ENCODE measurements at places on chromosomes 11 and 22.

GRCh38 chr22:49052023-49052538 lies 775.6 kb downstream of the BRD1 start:
- DNase-seq, result peak; percentile 28

DNA sequence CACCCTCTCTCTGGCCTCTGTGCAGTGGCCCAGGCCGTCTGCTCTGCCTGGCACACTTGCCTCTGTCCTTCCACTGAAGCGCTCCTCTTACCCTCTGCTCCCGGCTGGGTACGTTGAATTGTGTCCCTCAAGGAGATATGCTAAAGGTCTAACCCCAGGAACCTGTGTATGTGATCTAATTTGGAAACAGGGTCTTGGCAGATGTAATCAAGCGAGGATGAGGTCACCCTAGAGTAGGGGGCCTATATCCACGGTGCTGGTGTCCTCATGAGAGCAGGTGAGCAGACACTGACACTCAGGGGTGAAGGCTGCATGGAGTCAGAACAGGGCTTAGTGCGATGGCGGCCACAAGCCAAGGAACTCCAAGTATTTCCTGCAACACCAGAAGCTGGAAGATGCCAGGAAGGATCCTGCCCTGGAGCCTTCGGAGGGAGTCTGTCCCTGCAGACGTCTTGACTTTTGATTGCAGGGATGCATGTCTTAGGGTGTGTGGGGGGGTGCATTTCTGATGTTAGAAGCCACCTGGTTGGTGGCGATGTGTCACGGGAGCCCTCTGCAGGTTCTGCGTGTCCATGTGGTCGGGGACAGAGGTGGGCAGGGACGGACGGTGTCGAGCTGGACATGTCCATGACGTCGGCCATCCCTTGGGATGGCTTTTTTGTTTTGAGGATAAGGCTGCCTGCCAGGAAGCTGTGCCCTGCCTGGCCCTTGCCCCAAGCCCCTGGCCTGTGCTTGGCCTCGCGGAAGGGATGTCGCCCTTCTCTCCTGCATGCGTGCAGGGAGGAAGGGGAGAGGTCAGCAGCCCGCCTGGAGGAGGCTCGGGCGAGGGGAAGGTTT lies 68.6 kb downstream of the LRP5 start:
- DNase-seq, result no peak

GRCh38 chr22:32796865-32797573 lies 4.5 kb upstream of the TIMP3 start:
- peak; percentile 55 for DNase-seq

DNA sequence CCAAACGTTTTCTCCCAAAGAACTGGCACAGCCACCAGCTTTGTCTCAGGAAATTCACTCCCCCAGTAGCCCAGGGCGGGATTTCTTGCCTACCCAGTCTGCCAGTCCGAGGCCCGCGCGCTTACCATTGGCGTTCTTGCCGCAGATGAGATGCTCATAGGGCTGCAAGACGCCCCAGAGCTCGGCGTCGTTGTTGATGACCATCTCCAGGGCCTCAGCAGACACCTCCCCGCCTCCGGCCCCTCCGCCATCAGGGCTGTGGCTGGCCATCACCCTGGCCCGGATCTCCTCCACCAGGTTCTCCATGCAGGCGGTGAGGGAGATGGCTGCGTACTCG lies 1.3 kb downstream of the ABTB2 start:
- no peak for DNase-seq

- DNase-seq, result no peak
Measured at GRCh38 chr11:113153847-113154246, 160.5 kb upstream of the TTC12 start.

GRCh38 chr11:44260081-44260480 lies 49.9 kb downstream of the ALX4 start:
- no peak for DNase-seq

DNA sequence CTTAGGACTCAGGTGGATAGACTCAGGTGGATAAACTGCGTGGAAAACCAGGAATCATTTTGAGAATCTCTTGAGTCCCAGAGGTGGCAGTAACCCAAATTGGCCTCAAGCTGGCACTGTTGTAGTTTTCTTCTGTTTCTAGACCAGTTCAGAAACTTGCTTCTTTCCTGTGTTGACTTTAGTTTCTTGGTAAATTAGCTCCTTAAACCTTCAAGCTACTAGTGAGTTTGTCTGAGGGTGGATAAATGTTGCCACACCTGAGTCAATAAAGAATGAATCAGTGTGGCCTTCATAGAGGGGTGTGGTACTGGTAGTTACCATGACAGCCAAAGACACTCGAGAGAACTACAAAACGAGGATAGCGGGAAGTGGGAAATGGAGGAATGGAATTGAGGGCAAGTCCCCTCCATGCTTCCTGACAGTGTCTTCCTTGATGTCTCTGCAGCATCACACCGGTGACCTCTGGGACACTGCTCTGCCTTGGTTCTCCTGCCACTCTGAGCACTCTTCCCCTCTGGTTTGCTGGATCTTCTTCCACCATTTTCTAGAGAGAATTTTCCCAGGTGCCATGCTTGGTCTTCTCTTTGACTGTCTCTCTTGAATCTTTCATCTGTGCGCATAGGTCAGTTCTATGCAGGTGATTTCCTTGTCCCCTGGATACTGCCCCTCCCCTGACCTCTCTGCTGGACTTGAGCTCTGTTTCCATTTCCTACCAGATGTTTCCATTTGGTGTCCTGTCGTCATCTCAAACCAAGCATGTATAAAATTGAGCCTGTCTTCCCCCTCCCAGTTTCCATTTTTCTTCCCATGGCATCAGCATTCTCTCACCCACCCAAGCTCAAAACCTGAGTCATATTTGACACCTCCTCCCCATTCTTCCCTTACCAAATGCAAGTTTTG lies 7.2 kb downstream of the POLD4 start:
- DNase-seq, result no peak

GRCh38 chr11:130995266-130995665 lies 79.0 kb upstream of the SNX19 start:
- DNase-seq, result no peak

- DNase-seq, result no peak
Measured at GRCh38 chr22:35961480-35962295, 66.9 kb downstream of the RBFOX2 start.

- no peak for DNase-seq
Measured at GRCh38 chr11:76336597-76336996, 44.3 kb downstream of the THAP12 start.

DNA sequence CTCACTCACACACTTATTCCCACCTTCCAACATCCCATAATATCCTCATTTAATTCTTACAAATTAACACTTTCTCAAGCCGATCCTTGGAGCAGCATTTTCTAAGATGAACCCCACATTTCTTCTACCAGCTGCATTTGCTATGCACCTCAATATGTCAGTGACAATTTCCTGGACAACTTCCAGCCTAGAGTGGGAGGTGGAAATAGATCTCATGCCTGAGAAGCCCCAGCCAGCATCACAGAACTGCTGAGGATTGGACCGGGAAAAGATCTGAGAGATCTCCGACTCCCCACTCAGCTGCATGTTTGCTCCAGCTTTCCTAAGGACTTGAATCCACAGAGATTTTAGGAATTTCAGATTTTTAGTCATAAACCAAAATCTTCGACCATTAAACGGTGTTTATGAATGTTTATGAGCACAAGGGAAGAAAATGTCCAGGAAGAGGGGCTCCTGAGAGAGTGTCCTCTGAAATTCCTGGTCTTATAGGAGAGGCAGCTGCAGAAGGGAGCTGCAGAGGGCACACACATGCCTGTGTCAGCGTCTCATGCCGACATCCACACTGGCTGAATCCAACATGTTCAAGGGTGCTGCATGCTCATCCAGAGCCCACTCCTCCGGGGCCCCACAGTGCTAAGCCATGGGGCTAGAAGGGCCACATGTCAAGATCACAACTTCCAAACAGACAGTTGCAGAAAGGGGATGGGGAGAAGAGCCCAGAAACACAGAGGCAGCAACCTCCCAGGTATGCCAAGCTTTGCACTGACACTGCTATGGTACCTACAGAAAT lies 68.6 kb downstream of the MICAL3 start:
- DNase-seq, result no peak

DNA sequence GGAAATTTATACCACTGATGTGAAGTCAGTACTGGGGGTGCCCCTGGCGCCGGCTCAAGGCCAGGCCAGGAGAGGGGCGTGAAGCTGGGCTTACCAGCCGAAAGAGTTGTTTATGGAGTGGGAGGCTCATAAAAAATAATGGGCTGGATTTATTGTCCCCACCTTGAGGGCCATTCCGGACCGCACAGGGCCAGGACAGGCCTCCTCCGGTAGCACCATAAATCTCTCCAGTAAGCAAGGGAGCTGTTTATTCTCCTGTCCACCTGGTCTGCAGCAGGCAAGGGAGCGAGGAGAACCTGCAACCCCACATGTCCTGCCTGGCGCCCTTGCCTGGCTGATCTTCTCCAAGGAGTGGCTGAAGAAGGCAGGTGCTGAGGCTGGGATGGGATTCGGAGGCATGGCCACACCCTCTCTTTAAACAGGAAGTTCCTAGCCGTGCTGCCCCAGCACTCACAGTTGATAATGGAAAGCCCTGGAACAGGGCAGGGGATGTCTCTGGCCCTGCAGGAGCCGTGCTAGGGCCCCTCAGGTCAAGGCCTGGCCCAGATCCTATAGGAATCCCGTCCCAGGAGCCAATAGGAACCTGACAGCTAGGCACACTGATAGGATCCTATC lies 65.1 kb downstream of the SCUBE1 start:
- DNase-seq, result no peak

DNA sequence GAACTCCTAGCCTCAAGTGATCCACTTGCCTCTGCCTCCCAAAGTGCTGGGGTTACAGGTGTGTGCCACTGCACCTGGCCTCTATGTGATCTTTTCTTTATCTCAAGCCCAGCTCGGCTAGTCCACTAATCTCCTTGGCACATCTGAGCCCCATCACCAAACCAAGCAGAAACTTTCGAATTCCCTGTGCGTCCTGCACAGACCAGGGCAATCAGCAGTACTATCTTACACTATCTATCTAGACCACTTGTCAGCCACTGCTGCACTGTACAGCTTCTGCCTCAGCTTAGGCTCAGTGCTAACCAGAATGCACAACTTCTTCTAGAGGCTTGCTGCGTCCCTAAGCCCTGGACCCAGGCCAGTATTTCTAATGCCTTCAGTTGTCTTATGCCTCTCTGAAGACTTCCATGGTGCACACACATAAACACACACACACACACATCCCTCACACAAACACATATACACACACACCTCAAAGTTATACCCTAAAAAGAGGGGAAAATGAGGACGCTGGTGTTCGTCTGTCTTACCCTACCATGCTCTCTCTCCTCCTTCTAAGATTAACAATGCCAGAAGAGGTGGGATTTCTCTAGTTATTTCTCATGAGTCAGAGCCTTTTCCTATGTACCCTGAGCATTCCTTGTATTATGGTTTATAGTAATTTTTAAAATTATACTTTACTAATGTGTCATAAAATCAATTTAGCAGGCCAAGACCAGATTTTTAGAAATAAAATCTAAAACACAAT lies 59.3 kb upstream of the FAM181B start:
- DNase-seq, result no peak

DNA sequence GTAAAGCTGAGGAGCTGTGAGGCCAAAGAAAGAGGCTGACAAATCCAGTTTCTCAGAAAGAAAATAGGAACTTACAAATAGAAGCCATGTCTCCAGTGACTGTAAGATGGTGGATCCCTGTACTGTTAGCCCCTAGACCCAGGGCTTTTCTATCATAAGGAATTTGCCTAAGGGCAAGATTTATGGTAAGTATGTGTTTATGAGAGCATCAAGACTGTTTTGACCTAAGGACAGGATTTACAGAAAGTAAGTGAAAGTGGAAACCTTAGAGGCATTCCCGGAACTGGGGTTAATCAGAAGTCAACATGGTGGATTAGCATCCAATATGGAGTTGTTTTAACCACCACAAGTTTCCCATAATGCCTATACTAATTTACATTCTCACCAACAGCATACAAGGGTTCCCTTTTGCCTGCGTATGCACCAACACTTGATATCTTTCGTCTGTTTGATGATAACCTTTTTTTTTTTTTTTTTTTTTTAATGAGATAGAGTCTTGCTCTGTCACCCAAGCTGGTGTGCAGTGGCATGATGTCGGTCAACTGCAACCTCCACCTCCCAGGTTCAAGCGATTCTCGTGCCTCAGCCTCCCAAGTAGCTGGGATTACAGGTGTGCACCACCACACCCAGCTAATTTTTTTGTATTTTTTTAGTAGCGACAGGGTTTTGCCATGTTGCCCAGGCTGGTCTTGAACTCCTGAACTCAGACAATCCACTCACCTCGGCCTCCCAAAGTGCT lies 40.2 kb downstream of the BIRC2 start:
- no peak for DNase-seq

- DNase-seq, result no peak
Measured at GRCh38 chr11:127058524-127058923, 58.0 kb upstream of the KIRREL3 start.

DNA sequence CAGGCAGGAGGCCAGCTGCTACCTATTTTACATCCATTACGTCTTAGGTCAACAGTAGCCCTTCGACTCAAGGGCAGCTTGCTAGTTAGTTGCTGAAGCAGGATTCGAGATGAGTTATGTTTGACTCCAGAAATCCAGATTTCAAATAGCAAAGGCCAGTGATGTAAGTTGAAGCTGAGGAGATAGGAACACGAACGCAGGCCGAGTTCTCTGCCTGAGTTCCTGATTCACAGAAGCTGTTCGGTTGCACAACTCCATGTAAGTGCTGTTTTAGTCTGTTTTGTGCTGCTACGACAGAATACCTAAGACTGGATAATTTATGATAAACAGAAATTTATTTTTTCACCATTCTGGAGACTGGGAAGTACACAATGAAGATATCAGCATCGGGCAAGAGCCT lies 111.2 kb downstream of the SLC1A2 start:
- DNase-seq, result no peak

- DNase-seq, result no peak
Measured at GRCh38 chr11:126608658-126609057, 253.2 kb downstream of the ST3GAL4 start.

- DNase-seq, result no peak
Measured at GRCh38 chr11:63765688-63766241, 2.8 kb downstream of the ZFTA start.

GRCh38 chr11:10540546-10540914 lies 457 bp downstream of the RNF141 start:
- no peak for DNase-seq

DNA sequence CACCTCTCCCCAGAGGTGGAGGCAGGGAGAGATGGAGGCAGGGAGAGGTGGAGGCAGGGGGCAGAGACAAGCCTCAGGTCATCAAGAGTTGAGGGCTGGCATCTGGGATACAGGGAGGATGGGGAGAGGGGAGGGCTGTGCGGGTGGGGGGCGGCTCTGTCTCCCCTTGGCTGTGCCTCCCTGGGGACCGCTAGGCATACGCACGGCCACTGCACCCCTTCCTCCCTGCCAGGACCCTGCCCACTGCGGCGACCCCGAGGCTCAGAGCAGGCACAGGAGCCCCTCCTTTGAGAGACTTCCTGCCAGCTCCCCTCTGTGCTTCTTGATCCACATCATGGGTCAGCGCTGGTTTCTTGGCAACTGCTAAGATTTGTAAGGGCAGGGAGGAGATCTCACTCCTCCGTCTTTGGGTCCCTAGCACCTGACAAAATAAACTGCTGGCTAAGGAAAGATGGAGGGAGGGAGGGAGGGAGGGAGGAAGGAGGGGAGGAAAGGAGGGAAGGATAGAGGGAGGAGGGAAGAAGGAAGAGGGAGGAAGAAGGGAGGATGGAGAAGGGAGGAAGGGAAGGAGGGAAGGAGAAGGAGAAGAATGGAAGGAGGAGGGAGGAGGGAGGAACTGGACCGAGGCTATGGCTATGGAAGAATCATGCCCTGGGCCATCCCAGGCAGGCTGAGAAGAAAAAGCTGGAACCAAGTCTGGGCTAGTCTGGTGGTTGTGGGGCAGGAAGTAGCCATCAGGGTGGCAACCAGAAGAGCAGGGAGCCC lies 18.5 kb downstream of the PRR33 start:
- no peak for DNase-seq

GRCh38 chr22:49192180-49192856 lies 635.4 kb downstream of the BRD1 start:
- DNase-seq, result no peak
